ENCODE measurements at places on chromosomes 12 and 14.

DNA sequence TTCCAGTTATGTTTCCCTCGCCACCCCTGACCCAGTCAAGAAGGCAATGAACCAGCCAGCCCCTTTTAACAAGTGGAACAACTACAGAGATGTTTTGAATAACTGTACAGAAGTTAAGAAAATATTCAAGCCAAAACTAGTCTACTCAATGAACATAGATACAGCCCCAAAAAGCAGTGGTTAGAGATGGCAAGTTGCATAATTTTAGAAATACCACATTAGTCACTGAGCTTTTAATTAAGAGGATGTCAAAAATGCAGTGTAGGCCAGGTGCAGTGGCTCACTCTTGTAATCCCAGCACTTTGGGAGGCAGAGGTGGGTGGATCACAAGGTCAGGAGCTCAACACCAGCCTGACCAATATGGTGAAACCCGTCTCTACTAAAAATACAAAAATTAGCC is 27.2 kb downstream of the PROX2 start:
- no peak for DNase-seq

- no peak for DNase-seq
Measured at GRCh38 chr14:50792634-50793068, 38.3 kb downstream of the NIN start.

- peak; percentile 68 for DNase-seq
Measured at GRCh38 chr14:103067231-103067954, 10.0 kb upstream of the CDC42BPB start.

GRCh38 chr14:68619790-68620574 is 172.9 kb downstream of the ZFP36L1 start:
- no peak for DNase-seq

DNA sequence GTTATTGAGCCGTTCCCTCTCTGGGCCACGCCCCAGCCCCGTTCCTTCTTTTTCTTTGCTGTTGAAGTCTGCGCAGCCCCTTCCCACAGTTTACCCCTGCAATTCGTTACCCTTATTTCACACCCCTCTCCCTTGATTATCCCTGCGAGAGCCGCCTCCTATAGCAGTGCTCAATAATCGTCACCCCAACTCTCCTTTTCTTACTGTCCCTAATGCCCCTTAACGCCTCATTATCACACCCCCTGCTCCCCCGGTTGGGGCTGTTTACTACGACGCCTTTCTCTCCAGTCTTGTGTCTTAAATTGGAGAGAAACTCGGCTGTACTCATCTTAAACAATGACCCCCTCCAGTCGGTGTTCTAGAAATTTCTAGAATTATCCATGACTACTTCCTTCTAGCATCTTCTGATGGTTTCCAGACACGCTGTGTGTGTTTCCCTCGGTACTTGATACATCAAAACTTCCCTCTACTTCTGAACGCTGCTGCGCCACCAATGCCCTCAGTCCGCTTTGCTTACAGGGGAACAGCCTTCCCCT is 713 bp upstream of the FBXL14 start:
- DNase-seq = peak; percentile 76

DNA sequence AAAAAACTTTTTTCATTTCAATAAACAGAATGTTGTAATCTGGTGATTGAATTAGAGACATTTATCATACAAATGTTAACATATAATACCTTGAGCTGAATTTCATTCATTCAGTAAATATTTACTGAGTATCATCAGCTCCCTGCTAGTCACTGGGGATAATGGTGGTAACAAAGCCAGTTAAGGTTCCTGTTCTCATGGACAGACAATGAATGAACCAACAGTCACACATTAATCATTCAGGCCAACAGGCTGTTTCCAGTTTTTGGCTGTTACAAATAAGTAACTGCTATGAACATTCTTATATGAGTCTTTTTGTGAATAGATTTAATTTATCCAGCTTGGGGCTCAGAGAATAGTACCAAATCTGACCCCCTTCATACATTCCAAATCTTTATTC is 13.5 kb downstream of the EXD2 start:
- no peak for DNase-seq

- no peak for DNase-seq
Measured at GRCh38 chr14:30621354-30621939, 672 bp upstream of the SCFD1 start.

GRCh38 chr14:23409475-23409874 is 1.4 kb upstream of the MYH6 start:
- no peak for DNase-seq

DNA sequence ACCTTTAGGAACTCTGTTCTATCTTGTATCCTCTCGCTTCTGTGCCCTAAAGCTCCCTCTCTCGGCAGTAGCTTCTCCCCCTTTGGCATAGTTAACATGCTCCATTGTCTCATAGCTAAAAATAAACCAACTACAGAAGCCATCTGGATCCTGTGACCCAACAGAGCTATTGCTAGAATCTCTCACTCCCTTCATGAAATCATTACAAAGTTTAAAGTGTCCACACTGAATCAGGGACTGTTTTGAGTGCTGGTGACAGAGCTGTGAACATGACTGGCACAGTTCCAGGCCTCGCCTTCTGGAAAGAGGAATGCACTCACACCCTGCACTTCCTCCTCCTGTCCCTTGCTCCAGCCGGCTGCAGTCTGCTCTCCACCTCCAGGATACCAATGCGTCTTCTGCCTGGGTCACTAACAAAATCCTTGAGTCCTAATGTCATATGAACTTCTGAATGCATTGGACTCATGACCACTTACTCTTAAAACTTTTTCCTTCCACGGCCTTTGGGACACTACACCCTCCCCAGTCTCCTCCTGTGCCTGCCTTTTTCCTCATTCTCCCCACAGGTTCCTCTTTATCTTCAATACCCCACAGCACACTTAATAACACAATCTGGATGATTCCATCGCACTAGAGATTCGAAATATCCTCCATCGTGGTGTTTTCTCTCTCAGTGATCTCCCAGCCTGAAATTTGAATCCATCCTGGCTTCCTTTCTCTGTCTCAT is 13.2 kb downstream of the PLBD1 start:
- DNase-seq = peak; percentile 87

DNA sequence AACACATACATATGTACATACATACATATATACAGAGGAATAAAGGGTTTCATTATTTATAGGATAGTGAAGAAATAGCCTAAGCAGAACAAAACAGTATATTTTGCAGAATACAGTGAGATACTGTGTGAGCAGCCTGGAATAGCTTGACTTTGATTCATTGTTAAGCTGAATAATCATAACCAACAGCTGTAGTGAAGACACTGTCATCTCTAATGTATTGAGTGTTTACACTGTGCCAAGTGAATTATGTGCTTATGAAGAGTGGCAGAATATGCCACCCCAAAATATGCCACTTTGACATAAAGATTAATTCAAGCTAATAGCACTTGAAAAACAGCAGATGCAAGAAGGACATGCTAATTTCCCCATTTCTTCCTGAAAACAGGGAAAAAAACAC is 48.2 kb upstream of the LRFN5 start:
- DNase-seq = no peak

DNA sequence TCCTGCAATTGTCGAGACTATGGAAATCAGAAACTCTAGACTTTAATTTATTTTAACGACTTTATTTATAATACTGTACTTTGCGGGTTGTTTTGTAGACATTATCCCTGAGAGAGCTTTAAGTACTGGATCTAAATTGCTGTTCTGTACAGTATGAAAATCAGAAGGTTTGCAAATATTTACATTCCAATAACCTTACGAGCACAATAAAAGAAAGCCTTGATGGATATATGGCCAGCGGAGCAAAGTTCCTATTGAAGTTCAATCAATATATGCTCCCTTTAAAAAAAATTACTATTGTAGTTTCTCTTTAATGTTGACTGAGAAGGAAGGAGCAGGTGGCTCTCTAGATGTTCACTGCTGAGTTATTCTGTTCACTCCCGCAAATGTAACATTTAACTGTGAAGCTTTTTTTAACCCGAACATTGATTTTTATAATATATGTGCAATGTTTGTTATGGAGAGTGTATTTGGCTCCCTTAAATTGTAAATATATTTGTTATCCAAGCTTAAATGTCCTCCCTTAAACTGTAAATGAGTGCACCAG is 235.3 kb downstream of the PLCZ1 start:
- DNase-seq = no peak

- no peak for DNase-seq
Measured at GRCh38 chr14:68535404-68536017, 257.4 kb downstream of the ZFP36L1 start.

DNA sequence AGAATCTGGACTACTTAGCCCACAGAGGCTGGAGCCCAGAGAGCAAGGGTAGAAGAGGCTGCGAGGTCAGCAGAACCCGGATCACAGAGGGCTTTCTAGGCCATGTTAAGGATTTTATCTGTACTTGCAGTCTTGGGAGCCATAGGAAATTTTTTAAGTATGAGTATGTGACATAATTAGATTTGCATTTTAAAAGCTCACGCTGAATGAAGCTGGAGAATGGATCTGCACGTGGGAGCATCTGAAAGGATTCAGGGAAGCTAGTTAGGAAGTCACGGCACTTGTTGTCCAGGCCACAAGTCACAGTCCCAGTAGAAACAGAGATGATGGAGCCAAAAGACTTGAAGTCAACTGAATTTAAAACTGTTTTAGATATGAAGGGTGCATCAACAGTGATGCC is 14.1 kb downstream of the CORO1C start:
- no peak for DNase-seq

- DNase-seq = no peak
Measured at GRCh38 chr14:36012621-36013020, 163.9 kb downstream of the PTCSC3 start.

GRCh38 chr12:117527479-117527855 is 166.0 kb upstream of the NOS1 start:
- no peak for DNase-seq

DNA sequence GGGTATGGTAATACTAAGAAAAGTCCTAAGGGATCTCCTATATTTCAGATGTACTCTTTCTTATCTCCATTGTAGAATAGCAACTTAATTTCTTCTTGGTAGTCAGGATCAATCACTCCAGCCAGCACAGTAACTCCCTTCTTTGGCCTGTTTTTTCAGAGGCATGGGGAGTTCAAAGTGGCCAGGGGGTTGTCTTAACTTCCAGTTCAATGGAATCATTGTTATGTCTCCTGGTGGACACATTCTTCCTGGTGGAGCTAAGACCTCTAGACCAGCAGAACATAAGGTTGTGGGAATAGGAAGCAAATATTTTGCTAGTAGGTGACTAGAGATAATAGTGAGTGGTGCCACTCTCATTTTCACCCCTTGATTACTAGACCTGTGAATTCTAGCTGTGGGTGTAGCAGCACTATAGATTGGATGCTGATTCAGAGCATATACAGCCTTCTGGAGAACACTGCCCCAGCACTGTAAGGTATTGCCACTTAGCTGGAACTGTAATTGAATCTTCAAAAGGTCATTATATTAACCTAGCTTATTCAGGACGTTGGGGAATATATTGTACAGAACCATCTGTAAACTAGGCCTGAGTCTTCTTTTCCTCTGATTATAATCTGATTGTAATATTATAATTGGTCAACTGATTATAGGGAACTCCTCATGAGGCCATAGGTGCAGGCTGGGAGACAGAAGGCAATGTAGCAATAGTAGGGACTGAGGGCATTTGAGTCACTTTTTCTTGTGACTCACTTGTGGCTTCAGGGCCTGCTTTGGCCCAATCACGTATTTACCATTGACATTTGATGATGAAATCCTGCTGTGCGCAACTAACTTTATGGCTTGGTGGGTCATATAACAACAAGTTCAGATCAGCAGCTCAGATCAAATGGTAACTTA is 60.2 kb upstream of the ATP2B1 start:
- no peak for DNase-seq

DNA sequence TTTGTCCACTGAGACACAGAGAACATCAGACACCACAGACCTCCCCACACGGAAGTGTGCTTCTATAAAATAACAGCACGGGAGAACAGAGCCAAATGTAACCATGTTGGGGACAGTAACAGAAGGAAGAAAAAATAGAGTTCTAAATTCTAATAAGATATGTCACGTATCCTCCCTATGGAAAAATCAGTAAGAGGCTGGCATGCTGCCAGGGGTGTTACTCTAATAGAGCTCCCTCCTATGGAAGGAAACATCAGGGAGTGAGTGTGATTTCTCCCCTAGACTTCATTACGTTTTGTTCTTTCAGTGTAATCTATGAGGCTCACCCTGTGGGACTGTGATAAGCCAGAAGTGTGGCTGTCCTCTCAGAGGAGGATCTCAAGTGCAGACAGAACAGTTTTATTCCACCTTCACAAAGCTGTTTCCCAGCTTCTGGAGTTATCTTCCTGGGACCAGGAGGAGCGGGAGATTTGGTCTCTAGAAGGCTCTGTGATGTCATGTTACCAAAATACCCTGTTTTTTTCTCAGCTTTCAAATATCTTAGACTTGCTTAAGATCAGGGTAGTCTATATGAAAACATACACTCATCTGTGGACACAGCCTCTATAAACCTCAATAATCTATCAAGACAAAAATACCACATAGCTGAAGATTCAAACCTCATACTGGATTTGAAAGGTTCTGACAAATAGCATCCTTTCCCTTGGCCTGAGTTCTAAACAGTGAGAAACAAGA is 69.3 kb downstream of the ZFC3H1 start:
- no peak for DNase-seq

- peak; percentile 50 for DNase-seq
Measured at GRCh38 chr12:7158781-7159609, 28.8 kb downstream of the CLSTN3 start.

- DNase-seq = peak; percentile 71
Measured at GRCh38 chr14:32453857-32454810, 125.0 kb downstream of the AKAP6 start.

DNA sequence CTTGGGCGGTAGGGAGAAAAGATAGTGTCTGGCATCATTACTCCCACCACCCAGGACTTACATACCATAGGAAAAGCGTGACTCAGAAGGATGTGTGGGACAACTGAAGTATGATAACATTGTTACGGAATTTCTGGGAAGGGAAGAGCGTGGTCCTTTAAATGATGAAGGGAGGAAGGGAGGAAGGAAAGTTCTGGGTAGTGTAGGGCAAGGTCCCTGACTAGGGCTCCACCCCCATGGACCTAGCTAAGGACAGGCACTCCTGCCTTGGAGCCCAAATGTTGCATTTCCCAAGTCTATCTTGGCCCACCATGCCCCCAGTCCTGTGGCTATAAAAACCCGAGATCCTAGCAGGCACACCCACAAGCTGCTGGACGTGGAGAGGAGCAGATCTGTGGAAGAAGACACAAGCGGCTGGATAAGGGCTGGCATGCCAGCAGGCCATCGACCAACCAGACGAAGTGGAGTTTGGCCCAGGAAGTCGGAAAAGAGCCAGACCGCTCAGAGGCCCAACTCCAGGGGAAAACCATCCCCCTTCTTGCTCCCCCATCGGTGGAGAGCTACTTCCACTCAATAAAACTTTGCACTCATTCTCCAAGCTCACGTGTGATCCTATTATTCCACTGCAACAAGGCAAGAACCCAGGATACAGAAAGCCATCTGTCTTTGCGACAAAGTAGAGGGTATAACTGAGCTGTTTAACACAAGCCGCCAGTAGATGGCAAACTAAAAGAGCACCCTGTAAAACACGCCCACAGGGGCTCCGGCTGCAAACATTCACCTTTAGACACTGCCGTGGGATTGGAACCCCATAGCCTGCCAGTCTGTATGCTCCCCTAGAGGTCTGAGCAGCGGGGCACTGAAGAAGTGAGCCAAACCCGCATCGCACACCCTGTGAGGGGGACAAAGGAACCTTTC is 23.0 kb upstream of the RAB21 start:
- DNase-seq = no peak

GRCh38 chr12:113778432-113779132 is 187.5 kb downstream of the RBM19 start:
- DNase-seq = no peak
